ENCODE measurements at places on chromosomes 1 and 21. TPM values are rescaled to one million over a fixed set of nuclear protein-coding genes. Genes with fewer than 3 reads are reported as not detected.

The ANKRD45 gene
- not detected for total RNA-seq

The KCNQ4 gene
- total RNA-seq, result 0.24 TPM

DNA sequence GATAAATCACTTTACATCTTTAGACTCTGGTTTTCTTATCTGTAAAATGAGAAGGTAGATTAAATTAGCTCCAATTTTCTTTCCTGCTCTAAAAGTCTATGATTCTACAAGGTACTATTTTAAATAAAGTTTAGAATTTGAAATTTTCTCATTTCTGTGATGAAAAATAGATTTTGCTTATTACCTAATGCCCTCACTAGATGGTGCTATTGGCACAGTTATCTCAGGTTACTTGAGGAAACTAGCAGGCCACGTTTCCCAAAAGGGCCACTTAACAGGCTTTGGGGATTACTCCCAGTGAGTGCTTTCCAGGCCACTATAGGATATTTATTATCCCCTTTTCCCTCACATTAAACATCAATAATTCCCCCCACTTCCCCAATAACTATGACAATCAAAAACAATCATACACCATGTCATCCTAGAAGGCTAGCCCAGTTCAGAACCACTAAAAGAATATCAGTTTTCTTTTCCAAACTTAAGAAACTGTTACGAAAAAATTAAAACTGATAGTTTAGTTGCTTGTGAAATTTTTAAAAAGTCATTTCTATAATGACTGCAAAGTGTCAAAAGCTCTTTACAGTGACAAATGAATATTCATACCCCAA, 30.6 kb downstream of the OMA1 start:
- DNase-seq, result no peak

DNA sequence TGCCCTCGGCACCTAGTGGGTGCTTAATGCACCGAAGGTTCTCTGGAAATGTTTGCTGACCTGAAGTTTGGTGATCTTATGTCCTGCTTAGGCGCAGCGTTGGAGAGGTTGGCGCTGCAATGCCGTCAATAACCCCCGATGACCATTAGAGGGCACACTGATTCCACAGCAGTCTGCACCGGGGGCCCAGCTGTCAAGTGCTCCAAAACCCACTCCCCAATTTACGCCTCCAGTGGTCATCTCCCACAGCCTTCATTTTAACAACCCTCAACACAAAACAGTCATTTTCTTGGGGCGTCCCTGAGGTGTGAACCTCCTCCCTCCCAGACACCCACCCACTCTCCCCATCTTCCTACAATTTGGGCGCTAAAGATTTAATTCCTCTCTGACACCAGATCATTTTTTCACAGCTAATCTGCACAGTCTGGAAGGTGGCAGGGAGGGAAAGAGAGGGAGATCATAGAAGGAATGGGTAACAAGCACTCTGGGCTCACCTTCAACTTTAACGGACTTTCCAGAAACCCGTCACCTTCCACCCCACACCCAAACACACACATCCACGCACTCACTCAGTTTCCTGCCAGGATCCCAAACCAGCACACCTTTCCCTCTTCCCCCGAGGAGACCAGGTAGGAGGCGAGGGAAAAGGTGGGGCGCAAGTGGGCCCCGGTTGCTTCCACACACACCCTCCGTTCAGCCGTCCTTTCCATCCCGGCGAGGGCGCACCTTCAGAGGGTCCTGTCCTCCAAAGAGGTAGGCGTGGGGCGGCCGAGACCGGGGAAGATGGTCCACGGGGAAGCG, 570 bp upstream of the NPR1 start:
- peak; percentile 30 for DNase-seq

DNA sequence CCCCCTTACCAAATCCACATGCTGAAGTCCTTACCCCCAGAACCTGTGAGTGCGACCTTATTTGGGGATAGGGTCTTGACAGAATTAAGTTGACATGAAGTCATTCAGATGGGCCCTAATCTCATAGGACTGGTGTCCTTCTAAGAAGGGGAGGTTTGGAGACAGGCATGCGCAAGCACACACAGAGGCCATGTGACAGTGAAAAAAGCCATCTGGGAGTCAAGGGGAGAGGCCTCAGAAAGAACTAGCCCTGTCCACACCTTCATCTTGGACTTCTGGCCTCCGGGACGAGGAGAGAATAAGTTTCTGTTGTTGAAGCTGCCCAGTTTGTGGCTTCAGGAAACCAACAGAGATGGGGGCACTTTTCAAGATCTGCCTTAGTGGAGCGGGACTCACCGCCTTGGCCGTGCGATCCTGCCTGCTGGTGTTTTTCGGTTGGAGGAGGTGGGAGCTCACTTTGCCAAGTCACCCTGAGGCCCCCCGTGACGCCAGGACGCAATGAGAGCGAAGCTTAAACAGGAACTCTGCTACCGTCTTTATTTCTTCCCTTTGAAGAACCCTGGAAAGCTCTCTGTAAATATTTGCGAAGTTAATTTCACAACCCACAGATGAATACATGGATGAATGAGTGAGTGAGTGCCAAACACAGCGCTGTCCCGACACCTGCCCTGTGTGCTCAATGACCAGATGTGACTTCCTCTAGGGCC, 42.5 kb upstream of the C1orf174 start:
- DNase-seq, result no peak

GRCh38 chr1:22376546-22376945, 75.1 kb upstream of the ZBTB40 start:
- DNase-seq, result no peak

DNA sequence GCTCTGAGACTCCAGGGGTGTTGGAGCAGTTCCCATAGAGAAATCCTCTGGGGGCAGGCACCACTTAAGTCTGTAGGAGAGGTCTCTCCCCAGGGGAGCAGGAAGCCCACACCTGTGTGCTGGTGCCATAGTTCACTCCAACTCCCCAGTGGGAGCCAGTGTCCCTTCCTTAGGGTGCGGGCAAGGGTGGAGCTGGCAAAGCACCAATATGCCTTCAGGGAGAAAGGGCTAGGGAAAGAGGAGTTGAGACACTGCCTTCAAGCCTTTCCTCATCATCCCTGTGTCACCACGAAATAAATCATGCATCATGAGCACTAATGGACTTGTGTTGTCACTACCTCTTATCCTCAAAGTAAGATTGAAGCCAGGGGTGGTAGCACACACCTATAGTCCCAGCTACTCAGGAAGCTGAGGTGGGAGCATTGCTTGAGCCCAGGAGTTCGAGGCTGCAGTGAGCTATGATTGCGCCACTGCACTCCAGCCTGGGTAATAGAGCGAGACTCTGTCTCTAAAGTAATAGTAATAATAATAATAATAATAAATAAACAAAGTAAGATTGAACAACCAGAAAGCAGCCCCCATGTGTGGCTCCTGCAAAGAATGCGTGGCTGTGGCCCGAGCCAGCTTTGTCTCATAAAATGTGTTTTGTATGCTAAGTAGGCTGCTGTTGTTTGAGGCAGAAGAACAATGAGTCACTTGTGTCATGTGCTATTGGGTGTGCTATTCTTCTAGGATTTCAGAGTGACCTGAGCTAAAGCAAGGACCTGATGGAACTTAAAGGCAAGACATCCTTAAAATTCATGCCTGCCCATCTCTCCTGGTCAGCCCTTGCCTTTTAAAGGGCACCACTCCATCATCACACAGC, 6.7 kb upstream of the TIE1 start:
- DNase-seq, result no peak

- DNase-seq, result no peak
These were observed 31.6 kb downstream of the BRWD1 start for GRCh38 chr21:39281853-39282252.

DNA sequence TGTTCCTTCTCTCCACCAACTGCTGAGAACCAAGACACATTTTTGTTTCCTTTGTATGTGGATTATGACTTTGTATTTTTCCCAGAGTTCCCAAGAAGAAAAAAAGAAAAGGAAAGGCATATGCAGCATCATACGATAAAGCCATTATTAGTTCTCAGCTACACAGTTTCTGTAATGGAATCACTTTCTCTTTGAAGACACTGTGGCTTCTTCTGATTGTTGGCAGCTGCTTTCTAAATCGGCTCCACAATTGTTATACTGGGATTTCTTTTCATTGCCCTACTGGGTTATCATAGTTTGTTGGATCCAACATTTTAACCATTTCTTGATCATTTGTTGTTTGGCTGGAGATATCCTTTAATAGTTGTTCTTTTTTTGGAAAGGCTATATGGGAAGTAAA, 89.5 kb upstream of the HIVEP3 start:
- no peak for DNase-seq

Data from activated T-cell treated with anti-CD3 and anti-CD28 coated beads, Interleukin-2, amount 50 U/mL, for 4 hours (primary cell).